ENCODE measurements at places on chromosomes 3 and 15.

DNA sequence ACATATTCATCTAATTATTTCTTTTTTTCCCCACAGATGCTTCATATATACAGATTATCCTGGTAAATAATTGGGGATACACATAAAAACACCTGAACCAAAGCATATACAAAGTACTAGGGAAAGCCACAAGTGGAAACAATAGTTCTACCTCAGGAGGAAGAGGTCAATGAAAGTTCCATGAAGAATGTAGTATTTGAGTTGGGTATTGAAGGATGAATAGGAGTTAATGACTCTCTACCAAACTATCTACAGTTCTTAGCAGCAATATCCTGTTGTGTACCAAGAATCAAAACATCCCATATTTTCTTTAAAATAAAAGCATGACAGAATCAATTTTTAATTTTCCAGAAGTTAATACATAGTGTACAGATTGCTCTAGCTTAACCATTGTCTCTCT, 78.9 kb downstream of the STAC start:
- DNase-seq: no peak

- DNase-seq: no peak
These were observed 40.5 kb downstream of the CMTM7 start for GRCh38 chr3:32432045-32432710.

DNA sequence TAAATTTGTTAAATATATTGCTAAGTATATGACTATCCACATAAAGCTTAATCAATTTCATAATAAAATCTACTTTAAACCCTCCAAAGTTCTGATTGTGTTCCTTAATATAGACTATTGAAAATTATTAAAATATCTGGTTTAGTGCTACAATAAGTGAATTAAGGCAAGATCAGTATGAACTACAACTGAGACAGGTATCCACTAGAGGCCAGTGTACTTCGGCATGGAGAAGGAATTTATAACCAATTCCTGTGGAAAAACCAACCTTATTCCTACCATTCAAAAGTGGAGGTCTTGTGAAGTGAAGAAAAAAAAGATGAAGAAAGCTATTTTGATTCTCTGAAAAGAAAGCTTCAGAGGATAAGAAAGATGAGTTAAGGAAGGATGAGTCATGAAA, 237.7 kb downstream of the SUCLG2 start:
- DNase-seq: no peak

DNA sequence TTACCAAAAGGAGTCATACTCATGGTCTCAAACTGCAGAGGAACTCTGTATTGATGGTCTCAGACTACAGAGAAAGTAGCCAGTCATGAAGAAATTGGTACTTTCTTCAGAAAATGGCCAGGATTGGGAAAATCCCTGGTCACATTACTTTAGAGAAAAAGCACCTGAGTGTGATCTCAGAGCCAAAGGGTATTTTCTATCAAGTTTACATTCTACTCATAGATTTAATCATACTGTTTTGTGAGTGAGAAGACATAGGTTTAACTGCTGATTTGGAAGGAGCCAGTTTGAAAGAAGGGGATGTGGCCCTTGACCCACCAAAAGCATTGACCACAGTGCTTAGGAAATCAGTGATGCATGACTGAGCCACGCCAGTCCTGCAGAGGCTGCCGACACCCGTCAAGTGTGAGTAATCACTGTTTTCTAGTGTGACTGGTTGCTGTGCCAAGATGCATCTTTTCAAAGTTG, 203.6 kb downstream of the AKAP13 start:
- peak; percentile 22 for DNase-seq

DNA sequence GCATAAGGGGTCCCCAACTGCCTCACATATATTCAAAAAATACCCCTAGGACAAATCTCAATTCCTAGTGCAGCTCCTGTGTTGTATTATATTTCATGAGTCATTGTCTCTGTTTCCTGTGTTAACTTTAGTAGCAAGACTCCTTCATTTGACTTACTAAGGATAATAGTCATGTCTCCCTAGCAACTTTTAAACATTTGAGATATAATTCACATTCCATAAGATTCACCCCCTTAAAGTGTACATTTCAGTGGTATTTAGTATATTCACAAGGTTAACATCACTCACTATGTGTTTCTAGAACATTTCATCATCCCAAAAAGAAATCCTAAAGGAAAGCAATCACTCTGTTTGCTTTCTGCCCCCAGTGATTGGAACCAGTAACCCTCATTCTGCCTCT, 121.3 kb upstream of the WNT7A start:
- no peak for DNase-seq

GRCh38 chr3:160472344-160472743, 22.8 kb upstream of the TRIM59 start:
- DNase-seq: no peak

DNA sequence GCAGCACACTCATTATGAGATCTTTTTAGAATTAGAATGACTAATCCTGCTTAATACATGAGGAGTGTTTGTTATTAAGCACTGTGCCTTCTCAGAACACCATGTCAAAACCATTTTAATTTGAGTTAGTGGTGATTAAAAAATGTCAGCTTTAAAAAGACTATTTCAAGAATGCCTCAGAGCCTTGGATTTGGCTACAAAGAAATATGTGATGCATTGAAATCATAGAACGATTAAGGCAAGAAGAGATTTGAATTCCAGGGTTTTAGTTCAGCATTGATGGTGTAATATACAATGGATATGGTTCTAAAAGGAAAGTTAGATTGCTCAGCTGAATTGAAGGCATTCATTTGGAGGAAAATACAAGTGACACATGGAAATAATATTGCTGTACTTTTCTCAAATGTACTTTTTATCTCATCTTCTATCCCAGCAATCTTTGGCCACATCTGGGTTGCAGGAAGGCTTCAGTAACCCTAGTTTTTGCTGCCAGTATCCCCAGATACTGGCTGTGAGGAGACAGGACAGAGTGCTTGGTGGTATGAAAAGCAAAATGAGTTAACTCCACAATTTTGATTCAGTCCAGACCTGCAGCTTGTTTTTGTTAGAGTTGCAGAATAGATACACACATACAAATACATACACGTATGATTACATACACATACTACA, 303.8 kb downstream of the CLSTN2 start:
- no peak for DNase-seq

- DNase-seq: no peak
These were observed 14.2 kb downstream of the FSTL1 start for GRCh38 chr3:120436523-120437050.

All from COR-L47 (cell line).